Renal cortical epithelial cell (primary cell): ENCODE measurements at places on chromosomes 5 and 9. TPM values are rescaled to one million over a fixed set of nuclear protein-coding genes. Genes with fewer than 3 reads are reported as not detected.

The TNFSF15 gene
- 1.3 and 7.3 TPM in 2 replicates for total RNA-seq

The PCDHGB2 gene
- total RNA-seq, result 0.35 and 2.7 TPM in 2 replicates

The DCAF10 gene
- total RNA-seq, result 13.2 and 70.0 TPM in 2 replicates

The LRRC14B gene
- not detected in 2 replicates for total RNA-seq

The SOX30 gene
- total RNA-seq, result 0.05 and 0.17 TPM in 2 replicates

The CXXC5 gene
- total RNA-seq, result 187 and 252 TPM in 2 replicates

The HMCN2 gene
- under 0.01 TPM in 1 of 2 replicates, not detected in the other for total RNA-seq

The FCN2 gene
- not detected in 2 replicates for total RNA-seq

- no peak for DNase-seq
Observed at GRCh38 chr5:100694100-100694499, 158.9 kb downstream of the FAM174A start.

GRCh38 chr9:70602321-70603019 lies 188.0 kb upstream of the KLF9 start:
- peak; percentile 84 for DNase-seq

DNA sequence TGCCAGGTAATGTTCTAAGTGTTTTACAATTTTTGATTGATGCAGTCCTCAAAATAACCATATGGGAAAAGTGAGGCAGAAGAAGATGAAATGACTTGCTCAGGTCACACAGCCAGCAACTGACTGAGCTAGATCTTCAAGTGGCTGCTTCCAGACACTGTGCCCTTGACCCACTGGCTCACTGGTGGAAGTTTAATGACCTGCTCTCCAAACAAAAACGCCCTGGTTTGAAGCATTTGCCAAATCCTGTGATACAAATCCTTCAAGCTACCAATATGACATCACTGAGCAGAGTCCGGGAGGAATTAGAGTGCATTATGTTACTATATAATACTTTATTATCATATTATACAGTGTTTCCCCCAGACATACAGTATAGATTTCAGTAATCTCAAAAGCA lies 459.4 kb downstream of the GADD45G start:
- no peak for DNase-seq

GRCh38 chr5:108639366-108639765 lies 108.3 kb upstream of the FER start:
- DNase-seq, result no peak

DNA sequence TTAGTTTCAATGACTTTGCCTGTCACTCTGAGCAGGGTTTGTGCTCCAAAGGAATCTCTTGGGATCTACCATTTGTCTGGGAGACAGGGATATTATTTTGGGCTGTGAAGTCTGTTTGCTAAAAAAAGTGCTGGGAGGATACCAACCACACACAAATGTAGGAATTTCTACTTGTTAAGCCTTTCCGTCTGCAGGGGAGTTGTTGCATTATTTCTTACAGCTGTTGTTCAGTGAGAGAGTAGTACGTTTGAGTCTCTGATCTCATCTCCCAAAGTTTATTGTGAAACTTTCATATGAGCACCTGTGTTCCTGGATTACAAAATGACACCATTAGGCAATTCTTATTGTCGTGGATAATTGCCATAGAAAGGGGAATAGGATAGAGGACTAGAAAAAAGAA lies 78.3 kb upstream of the SEMA6A start:
- DNase-seq, result no peak

DNA sequence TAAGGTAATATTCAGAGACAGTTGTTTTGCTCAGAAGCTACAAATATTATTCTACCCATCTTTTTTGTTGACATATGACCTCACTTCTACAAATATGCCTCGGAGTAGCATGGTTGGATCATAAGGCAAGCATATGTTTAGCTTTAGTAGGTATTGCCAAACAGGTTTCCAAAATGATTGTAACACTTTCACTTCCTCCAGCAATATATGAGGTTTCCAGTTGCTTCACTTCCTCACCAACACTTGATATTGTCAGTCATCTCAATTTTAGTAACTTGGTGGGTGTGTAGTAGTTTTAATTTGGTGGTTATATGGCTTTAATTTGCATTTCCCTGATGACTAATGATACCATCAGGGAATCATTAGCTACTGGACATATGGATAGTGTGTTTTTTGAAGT lies 46.7 kb downstream of the TNFSF8 start:
- no peak for DNase-seq

DNA sequence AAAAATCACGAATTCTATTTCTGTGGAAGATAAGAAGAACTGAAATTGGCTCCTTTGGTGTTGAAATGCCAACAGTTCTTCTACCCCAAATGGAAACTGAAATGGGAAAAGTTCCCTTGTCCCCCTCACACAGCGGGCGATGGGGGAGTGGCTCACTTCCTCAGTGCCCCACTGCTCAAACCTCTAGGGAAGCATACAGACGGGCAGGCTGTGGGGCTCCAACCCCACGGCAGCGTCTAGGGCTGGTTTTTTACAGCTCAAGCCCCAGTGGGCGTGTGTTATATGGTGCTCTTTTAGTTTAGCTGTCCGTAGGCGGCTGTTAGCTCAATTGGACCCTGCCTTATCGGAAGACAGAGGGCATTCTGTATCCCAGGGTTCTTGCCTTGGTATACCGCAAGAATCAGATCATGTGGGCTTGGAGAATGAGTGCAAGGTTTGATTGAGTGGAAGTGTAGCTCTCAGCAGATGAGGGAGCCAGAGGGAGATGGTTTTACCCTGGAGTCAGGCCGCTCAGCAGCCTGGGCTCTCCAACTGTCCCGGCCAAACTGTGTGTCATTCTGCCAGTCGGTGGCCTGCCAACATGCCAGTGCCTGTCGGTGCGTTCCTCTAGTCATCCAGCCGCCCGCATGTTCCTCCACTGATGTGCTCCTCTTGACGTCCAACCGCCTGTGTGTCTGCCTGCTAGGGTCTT lies 166.3 kb upstream of the ZNF608 start:
- DNase-seq, result no peak

DNA sequence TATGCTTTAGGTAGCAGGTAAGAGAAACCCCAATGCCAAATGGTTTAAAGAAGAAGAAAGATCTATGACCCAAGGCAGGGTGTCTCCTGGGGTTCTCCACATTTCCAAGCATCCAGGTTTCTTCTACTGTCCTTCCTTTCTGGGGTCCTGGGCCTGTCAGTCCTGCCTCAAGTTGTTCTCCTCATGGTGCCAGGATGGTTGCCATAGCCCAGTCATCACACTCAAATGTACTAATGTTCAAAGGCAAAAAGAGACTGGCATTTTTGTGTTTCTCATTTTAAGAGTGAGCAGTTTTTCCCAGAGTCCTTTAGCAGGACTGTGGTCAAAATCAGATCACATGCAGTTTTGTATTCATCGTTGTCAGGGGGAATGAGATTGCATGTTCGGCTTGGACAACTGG lies 59.9 kb upstream of the BOD1 start:
- DNase-seq, result no peak

DNA sequence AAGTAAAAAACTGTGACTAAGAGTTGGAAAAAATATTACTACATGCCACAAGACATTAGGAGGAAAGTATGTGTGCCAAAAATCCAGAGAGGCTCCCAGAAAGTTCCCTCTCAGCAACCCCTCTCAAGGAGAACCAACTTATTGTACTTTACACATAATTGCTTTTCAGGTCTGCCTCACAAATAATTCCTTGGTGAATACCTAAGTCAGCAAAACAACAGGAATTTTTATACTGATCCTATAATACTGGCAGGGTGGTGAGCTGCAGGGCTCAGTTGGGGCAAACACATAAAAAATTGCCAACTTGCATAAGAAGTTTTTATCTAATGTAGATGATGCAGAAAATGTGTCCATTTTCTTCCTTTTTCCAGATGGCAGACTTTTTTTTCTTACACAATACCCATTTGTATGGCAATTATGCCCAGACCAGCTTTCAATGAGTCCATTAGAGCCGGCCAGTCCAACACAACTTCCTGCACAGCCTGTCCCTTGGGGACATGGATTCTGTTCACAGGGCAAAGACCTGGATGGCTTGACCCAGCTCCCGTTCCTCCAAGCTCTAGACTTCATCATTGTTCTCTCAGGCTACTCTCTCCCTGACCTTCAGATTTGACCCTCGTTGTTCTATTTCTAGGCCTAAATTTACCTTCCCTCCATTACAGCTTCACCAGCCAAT lies 31.3 kb downstream of the MARCHF3 start:
- no peak for DNase-seq

DNA sequence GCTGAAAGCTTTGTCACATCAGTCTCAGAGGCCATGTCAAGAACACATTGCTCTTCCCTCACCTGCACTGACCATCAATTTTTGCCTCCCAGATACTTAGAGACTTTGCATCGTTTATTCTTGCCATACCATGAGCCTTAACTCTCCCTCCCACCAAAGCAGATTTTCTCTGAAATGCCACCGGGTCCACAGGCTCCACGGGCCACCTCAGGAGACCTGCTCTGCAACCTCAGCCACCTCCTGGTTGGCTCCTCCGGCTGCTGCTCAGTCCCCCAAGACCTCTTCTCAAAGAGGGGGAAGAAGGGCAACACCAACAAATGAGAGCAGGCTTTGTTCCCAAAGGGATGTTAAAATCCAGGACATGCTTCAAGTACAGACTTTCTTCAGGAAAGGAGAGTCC lies 400.5 kb downstream of the SPOCK1 start:
- no peak for DNase-seq

- DNase-seq, result no peak
Observed at GRCh38 chr5:74275171-74275992, 365.1 kb downstream of the ENC1 start.

DNA sequence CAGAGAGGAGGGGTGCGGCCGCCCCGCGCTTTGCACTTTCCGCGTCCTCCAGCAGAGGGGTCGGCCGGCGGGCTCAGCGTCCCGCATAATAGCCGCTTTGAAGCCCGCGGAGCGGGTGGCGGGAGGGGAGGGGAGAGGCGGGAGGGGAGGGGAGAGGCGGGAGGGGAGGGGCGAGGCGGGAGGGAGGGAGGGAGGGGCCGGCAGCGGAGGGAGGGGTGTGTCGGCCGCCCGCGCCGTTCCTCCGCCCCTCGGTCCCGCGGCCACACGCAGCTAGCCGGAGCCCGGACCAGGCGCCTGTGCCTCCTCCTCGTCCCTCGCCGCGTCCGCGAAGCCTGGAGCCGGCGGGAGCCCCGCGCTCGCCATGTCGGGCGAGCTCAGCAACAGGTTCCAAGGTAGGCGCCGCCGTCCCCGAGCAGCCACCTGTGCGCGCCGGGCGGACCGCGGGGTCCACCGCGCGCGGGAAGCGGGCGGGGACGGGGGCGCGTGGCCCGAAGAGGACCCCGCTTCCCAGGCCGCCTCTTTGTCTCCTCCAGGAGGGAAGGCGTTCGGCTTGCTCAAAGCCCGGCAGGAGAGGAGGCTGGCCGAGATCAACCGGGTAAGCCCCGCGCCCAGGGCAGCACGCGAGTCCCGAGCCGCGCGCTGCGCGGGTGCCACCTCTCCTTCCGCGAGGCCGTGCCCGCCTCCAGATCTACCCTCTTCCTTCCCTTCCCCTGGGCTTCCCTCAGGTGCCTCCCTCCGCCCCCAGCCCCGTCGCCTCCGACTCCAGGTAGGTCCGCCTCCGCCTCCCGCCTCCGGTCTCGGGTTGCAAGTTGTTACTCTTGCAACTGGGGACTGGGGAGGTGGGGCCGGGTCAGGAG lies at the start of gene AIF1L:
AIF1L (plus strand) TSS at position 263 of the 857 bp plus-strand sequence; CDS start at position 362, 99 bp downstream.
- DNase-seq, result no peak

DNA sequence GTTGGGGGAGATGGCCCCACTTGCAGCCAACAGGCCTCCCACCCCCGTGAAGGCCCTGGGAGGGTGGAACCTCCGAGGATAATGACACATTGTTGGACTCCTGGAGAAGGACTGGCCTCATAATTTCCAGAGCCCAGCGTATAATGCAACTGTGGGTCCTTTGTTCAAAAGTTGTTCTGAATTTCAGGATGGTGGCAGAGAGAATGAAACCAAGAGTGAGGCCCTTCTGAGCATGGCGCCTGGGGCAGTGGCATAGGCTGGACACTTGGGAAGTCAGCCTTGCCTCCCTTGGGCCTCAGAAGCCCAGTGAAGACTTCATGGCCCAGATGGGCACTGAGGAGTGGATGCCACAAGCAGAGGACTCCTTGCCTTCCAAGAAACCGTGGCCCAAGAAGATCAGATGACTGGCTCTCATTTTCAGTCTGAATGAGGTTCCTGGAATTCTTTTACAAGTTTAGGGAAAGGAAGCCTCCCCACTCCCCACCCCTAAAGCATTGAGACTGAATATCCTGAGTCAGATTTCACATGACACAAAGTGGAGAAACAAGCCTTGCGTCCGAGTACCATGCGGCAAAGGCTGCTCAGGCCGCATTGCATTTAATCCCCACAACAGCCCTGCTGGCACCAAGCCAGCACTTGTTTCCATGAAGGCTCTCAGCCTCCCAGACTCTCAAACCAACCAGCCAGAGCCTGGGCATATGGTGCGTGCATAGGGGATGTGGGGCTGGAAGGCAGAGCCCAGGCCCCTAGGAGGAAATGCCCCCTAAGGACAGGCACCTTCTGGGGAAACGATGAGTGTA lies 96.7 kb upstream of the SMIM23 start:
- DNase-seq, result no peak

GRCh38 chr9:32351845-32352244 lies 32.6 kb upstream of the ACO1 start:
- DNase-seq, result no peak

- DNase-seq, result peak; percentile 22
Observed at GRCh38 chr9:100587375-100587774, 9.5 kb downstream of the CAVIN4 start.

DNA sequence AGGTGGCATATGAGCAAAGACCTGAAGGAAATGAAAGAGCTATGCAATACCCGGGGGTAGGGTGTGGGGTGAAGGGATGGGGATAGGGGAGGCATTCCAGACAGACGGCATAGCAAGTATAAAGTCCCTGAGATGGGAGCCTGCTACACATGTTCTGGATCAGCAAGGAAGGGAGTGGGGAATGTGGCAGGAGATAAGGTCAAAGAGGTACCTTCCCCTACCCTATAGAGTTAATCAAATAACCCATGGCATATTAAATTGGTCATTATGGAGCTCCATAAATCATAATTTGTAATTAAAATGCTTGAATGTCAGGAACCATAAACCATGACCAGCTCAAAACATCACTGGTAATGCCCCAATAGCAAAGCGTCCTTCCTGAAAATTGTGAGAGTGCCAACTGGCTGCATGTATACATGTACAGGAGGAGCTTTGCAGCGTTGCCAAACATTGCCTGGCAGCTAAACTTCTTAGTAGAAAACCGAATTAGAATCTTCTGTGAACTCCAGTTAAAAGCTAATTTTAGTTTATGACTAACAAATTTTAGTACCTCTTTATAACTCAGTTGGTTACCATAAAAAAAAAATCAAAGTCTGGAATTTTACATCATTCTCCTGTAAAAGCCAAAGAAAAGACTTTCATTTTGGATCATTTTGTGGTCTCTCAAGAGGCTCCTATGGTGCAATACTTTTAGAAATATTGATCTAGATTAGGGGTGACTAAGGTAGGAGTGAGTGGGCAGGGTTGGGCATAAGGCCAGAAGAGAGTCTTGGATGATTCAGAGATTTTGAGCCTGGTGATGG lies 4.7 kb downstream of the DNAI1 start:
- peak; percentile 49 for DNase-seq
